ENCODE measurements at places on chromosomes 11 and 22.

DNA sequence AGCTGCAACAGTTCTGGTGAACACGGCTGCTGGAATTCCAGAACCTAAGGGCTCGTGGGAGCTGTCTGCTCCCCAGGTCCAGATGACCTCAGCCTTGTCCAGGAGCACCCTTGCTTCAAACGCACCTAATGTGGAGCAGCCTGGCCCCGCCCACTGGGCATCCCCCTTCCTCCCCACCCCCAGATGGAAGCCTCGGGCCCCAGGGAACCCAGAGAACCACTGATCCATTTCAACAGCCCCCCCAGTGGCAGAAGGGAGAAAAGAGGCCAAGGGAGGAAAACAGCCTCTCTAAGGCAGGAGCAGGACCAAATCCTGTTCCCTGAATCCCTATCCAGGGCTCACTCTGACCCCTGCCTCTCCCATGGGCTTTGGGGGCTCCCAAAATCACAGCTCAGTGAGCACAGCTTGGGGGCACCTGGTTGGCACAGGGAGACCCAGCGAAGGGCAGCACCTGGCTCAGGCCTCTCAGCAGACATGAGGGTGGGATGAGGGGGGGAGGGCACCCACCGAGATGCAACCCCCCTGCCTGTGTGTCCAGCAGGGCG lies 1.2 kb downstream of the CYTH4 start:
- no peak for DNase-seq

- no peak for DNase-seq
These were observed 87.3 kb downstream of the SIK3 start for GRCh38 chr11:117010808-117011540.

- DNase-seq = no peak
These were observed 26.3 kb upstream of the ACR start for GRCh38 chr22:50711446-50712340.

DNA sequence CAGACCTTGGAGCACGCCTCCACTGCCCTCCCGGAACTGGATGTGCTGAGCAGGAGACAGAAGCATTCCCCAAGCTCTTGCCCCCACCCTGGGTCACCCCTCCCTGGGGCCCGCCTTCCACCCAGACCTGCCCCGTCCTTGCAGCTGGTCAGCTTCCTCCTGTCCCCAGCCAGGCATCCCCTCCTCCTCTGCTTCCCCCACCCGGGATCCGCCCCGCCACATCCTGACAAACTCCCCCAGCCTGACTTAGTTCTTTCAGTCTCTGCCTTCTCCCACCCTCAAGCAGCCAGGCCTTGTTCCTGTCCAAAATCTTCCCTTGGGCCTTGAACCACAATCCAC lies 1.1 kb upstream of the PLXNB2 start:
- no peak for DNase-seq

DNA sequence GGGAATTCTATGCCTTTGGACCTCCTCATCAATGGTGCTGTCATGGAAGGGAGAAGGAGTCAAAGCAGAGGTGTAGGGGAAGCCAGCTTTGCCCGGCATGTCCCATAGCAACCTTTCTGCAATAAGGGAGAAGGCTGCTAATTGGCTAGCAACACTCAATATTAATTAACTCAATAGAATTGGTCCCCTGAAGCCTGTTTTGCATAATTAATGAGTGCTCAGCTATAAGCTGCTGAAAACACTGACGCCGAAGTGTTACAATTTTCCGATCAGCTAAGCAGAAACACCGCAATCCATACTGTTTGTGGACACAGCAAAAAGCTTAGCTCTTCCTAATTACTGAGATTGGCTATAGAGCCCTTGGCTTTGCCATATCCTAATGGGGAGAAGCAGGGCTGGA lies 245.0 kb downstream of the CSNK2A3 start:
- DNase-seq = no peak

DNA sequence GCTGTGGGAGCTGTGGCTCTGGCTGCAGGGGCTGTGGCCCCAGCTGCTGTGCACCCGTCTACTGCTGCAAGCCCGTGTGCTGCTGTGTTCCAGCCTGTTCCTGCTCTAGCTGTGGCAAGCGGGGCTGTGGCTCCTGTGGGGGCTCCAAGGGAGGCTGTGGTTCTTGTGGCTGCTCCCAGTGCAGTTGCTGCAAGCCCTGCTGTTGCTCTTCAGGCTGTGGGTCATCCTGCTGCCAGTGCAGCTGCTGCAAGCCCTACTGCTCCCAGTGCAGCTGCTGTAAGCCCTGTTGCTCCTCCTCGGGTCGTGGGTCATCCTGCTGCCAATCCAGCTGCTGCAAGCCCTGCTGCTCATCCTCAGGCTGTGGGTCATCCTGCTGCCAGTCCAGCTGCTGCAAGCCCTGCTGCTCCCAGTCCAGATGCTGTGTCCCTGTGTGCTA lies 514 bp downstream of the KRTAP5-9 start:
- DNase-seq = no peak

DNA sequence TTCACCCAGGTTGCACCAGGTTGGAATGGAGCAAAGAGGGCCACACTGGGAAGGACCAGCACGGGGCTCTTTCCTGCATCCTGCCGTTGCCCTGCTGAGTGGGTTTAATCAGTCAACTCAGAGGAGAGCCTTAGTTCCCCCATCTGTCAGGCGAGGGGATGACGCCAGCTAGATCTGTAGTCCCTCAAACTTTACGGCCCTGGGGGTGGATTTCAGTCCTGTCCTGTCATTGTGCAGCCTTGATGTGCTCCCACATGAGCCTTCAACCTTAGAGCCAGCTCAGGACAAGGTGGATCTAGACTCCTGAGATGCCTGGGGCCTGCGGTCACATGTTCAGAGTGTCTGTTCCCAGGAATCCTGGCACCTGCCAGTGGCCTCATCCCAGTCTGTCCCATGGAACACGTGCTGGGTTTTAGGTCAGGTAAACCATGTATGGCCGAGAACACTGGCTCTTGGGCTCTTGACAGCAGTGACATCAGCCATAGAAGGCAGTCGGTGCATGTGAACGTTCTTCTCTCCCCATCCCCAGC lies 104.3 kb downstream of the BCR start:
- DNase-seq = no peak

DNA sequence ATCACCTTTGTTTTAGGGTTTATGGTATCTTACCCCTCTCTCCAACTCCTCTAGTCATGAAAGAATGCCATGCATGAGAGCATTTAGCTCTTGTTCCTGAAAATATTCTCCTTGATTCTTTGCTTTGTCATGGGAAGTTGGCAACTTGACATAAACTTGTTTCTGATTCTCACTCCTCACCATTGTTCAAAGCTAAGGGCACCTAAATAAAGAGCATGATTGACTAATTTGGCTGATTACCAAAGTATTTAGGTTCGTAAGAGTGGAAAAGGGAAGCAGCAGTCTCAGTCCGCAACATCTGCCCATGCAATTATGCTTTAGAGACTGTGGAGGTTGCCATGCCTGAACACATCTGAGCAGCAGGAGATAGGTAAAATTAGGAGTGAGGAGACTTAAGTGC lies 26.4 kb downstream of the OR52K1 start:
- DNase-seq = no peak

- no peak for DNase-seq
These were observed 72.1 kb upstream of the YWHAH start for GRCh38 chr22:31872209-31872608.

- DNase-seq = no peak
These were observed 57.8 kb downstream of the ST14 start for GRCh38 chr11:130217133-130218031.

DNA sequence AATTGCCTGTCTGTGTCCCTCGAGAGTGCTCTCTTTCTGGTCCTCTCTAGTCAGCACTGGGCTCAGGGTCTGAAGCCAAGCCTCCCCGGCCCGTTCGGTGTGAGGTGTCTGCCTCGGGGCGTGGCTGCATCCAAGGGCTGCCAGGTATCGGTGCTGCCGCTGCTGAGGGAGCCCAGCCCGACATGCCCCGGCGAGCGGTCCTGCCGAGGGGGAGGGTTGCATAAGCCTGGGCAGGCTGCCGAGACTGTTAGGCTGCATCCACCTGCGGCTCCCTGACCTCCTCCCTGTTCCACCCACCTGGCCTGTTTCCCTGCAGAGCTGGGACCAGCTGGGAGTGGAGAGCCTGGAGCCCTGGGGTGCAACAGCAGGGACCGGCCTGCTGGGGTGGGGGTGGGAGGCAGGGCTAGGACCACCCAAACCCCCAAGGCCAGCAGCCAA lies 6.3 kb downstream of the OVOL1 start:
- no peak for DNase-seq

GRCh38 chr11:94150704-94151685 lies 22.4 kb downstream of the PANX1 start:
- no peak for DNase-seq

GRCh38 chr11:17021511-17021910 lies 7.3 kb upstream of the PLEKHA7 start:
- no peak for DNase-seq

- peak; percentile 81 for DNase-seq
These were observed at the start of gene MEI1 for GRCh38 chr22:41699264-41700107. Gene MEI1, plus strand, starts transcription at chr22:41699503. Its CDS starts 36 bp downstream, at chr22:41699539.

DNA sequence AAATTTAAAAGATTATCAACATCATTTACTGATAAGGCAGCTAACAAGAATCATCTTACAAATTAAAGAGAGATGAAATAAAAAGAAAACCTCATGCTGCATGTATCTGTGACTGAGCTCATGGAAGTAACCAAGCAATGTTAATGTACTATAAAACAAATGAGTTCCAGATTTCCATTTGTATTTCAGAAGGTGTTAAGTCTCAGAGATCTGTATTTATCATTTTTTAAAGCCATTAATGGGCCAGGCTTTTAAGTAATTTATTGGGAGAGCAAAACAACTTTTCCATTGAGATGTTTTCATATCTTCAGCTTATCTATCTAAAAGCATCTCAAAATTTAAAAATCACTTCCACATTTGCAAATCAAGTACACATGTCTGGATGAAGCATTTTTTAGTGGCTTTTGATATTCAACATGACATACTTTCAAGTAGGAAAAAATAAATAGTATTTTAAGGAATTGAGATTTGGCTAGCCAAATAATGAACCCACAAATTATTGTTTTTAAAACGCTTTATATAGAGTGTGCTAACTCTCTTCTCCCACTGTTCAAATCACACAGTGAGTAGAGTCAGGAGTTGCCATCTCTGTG lies 17.9 kb upstream of the BBOX1 start:
- DNase-seq = no peak

DNA sequence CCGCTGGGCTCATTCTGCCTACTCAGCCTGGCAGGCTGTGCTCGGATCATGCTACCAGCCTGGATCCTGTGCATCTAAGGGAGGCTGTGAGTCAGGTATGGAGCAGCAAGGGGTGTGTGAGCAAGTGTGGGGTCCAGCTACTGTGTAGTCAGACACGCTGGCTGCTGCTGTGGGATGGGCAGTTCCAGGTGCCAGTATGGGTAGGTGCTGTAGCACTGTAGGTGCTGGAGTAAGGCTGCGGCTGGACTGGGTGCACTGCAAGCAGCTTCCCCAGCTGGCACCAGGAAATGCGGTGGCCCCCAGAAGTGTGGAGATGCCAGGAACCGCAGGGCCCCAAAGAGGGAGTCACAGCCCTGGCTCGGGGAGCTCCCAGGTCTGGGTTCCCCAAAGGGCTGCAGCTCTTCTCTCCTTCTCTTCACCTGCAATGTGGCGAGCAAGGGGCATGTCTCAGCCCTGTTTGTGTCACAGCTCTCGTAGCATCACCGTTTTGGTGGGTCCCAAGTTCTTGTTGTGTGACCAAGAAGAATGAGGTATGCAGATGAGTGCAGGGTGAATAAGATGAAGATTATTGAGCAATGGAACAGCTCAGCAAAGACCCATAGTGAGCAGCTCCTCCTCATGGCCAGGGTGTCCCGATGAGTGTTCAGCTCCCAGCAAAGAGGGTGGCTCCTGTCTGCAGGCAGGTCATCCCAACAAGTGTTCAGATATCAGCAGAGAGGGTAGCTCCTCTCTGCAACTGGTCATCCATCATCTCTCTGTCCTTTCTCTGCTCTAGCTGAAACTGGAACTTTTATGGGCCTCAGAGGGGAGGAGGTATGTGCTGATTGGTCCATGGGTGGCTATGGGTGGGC lies 462.9 kb downstream of the TBC1D22A start:
- no peak for DNase-seq

DNA sequence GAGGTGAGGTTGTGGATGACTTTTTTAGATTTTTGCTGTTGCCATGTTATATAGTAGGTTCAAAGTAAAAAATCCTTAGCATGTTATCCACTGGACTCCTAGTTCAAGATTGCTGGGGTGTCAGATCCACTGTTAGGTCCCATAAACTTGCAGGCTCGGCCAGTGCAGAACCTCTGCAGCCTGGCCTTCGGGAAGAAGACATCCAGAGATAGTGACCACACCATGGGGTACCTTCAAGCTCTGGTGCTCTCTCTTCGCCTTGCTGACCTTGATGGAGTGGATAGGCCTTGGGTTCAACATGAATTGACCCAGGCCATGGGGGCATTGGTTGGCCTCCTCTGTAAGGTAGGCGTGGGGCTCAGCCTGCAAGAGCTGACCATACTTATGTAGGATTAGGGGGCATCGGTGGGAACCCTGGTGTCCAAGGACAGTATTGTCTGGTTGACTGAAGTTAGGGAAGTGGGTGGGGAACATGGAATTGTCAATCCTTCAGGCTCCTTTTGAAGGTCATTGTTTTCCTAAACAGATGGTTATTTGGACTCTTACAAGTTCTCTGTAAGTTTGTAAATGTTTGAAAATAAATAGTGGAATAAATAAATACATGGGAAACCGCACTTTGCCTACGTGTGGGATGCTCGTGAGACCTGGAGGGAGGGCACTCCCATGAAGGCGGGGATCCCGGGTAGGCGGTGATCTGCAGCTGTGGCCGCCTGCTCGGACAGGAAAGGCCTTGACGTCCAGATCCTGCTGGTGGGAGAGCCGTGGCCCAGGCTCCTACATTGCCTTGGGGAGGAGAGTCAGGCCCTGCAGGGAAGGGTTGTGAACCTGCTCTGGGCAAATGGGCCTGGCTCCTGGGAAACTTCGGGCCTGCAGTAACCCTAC lies 37.1 kb downstream of the BCR start:
- DNase-seq = no peak

DNA sequence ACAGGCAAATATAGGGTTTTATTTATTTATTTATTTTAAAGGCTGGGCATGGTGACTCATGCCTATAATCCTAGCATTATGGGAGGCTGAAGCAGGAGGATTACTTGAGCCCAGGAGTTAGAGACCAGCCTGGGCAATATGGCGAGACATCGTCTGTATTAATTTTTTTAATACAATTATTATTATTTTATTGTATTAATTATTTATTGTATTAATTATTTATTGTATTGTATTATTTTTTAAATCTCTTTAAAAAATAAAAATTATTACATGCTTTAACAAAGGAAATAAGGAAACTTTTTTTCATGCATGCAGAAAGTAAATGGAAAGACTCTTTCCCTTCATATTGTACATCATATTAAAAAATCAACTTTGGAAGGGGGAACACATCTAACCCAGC lies 3.5 kb downstream of the SCN3B start:
- DNase-seq = no peak

DNA sequence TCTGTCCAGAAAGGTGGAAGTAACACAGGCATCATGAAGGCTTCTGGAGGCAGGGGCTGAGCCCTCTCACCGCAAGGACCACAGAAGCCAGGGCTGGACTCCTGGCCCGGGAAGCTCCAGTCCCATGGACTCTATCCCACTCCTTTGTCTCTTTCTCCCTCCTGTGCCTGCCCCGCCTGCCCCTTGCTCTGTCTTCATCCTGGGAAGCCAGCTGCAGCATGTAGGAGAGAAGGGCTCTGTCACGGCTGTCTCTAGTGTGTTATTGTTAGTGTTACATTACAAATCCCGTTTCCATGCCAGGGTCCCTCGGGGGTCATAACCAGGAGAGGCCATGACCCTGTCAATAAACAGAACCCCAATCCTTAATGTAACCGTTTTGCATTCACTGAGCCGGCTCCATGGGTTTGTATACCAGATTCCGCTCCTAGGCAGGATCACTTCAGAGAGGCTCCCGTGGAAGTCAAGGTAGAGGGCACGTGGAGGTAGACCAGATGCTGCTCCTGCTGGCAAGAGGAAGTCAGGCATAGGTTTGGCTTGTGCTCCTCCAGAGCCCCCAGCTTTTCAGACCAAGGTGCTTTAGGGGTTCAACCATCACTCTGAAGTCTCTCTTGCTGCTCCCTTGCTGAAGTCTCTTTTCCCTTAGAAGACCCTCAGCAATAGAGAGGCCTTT lies 293.2 kb downstream of the ETS1 start:
- no peak for DNase-seq

All from GM18507 (cell line).